AG04449 (cell line): ENCODE measurements at places on chromosomes 11 and 22.

DNA sequence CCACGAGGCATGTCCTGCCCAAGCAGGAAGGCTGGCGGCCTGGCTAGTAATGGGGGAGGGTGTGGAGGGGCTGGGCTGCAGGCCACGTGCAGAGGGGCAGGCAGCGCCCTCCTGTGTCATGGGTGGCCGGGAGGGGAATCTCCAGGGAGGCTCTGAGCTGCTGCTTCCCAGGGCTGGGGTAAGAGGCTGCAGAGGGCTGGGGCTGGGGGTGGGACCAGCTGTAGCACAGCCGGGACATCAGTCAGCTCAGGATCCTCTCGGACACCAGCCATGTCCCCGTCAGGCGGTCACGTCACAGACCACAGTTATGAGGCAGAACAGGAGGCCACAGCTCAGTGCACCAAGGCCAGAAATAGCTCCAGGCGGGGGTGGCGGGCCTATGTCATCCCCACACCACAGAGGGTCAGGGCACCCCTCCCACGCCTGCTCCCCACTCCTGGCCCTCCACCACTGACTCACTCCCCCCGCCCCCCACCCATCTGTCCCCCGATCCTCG is 21.1 kb downstream of the RTN4R start:
- DNase-seq = peak; percentile 10

DNA sequence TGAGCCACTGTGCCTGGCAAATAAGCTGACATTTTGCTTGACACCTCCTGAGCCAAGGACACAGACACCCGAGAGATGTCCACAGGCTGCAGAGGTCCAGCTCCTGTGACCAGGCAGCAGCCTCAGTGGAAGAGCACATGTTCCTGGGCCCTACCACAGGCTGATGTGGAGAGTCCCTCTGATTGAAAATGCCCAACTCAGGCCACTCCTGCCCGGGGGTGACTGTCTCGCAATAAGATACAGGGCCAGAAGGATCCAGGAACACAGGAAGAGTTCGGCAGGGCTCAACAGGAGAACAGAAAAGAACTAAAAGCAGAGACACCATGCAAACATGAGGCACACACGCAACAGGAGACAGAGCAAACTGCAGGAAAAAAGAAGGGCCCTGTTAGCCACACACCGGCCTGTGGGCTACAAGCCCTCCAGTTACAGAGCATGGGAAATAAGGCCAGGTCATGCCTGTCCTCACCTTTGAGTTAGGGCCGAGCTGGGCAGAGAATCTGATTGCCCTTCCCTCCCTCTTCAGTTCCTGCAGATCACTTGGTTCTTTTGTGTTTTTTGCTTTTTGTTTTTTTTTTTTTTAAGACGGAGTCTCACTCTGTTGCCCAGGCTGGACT is 28.3 kb upstream of the MALAT1 start:
- DNase-seq = no peak

DNA sequence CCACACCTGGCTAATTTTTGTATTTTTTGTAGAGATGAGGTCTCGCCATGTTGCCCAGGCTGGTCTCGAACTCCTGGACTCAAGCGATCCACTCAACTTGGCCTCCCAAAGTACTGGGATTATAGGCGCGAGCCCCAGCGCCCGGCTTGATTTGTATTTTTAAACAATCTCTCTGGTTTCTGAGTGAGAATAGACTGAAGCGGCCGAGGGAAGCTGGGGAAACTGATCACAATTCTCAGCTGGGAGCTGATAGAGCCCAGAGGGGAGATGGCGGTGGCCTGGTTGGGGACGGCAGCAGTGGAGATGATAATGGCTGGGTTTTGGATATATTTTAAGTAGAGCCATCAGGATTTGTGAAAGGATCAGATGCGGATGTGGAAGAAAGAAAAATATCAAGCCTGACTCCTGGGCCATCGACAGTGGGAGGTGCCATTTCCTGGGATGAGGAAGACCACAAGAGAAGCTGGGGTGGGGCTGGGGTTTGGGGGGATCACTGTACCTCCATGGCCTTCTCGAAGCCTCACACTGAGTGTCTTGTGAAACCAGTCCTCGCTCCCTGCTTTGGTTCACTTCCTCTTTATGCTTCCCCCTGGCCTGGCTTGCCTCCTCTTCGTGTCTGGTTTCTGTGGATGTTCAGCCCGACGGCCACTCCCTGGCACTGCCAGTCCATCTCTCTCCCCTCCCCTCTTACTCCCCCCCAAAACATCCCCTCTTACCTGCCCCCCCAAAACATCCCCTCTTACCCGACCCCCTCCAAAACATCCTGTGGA is 51.9 kb downstream of the IGLL1 start:
- no peak for DNase-seq

- no peak for DNase-seq
Observed at GRCh38 chr11:45537614-45538013, 127.8 kb downstream of the CHST1 start.

- no peak for DNase-seq
Observed at GRCh38 chr22:37151401-37151800, 1.7 kb upstream of the IL2RB start.

- DNase-seq = no peak
Observed at GRCh38 chr11:17714356-17714854, 5.0 kb upstream of the MYOD1 start.

GRCh38 chr11:132685174-132685611 is 847.1 kb downstream of the OPCML start:
- DNase-seq = peak; percentile 44

DNA sequence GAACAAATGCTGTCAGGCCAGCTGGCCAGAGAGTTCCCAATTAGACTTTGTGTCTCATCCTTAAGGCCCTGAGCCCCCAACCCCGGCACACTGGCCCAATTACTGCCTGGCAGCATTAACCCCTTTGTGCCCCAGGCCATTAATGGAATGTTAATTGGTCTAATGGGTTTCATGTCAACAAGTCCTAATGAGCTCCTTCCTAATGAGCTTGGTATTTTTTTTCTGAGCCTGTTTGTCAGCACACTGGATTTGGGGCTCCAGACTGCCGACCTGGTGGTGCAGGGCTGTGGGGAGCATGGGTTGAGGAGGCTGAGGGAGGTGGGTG is 148.8 kb downstream of the FEZ1 start:
- DNase-seq = no peak

- DNase-seq = no peak
Observed at GRCh38 chr22:25754527-25755202, 12.7 kb downstream of the MYO18B start.

GRCh38 chr22:31128156-31128555 is 5.4 kb downstream of the INPP5J start:
- DNase-seq = no peak

DNA sequence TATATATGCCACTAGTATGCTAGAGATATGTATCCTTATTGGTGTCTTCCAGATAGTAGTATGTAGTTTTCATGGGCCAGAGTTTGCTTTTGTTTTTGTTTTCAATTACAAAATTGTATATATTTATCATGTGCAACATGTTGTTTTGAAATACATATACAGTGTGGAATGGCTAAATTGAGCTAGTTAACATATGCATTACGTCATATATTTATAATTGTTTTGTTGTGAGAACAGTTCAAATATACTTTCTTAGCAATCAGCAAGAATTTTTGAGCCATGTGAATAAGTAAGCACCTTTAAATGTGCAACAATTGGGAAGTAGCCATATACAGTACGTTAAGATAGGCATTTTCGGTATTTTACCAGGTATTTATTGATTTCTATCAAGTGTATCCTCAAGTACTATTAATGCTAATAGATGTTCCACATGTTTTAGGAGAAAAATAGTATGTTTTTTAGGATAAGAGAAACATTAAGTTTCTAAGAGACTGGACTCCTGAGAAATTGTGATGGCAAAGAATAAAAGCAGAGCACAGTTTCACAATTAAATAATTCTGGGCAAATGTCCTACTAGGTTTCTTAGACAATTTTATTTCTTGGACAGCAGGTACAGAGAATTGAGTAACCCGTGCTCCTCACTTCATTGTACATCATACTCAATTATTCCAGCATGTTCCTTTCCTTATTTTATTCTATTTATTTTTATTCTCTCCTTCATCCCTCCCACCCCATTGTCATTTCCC is 60.5 kb upstream of the SLC5A12 start:
- DNase-seq = no peak

- no peak for DNase-seq
Observed at GRCh38 chr22:45838305-45838887, 138.6 kb downstream of the WNT7B start.

DNA sequence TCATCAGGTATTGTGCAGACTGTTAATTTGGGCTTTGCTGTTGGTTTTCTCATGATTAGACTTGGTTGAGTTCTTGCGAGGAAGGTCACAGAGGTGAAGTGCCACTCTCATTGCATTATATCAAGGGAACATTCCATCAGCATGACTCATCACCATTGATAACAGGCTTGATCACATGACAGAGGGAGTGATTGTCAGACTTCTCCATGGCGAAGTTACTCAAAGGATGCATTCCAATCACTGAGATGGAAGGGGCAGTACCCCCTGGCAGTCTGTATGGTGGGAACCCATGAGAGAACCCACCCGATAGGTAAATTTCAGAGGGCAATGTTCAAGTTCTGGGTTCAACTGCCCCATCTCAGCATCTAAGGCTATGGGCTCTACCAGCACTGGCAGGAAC is 19.4 kb upstream of the P2RY2 start:
- DNase-seq = no peak

DNA sequence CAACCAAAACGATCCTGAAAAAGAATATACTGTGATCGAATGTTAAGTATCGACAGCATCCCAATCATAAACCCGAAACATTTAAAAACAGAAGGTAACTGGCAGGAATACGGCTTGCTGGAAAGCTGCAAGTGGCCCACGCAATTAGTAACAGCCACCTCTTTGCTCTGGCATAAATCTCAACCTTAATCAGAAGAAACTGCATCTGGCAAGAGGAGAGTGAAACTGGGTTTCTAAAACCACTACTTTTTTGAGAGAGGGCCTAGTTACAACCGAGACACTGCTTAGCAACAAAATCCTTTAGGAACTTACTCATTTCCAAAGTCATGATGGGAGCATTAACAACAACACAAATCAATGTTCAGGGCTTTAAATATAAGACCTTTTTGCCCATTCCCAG is 7.9 kb downstream of the NCAPD3 start:
- no peak for DNase-seq

- no peak for DNase-seq
Observed at GRCh38 chr22:22386602-22387385, 121.7 kb downstream of the ZNF280B start.

DNA sequence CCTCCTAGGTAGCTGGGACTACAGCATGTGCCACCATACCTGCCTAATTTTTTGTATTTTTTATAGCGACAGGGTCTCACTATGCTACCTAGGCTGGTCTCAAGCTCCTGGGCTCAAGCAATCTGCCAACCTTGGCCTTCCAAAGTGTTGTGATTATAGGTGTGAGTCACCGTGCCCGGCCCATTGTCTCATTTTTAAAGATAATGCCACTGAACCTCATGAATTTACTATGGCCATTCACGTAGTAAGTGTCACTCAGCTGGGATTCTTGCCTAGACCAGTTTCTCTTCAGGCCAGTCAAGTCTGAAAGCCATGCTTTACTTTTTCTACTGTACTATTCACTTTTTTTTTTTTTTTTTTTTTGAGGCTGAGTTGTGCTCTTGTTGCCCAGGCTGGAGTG is 22.4 kb downstream of the DEPDC5 start:
- no peak for DNase-seq

DNA sequence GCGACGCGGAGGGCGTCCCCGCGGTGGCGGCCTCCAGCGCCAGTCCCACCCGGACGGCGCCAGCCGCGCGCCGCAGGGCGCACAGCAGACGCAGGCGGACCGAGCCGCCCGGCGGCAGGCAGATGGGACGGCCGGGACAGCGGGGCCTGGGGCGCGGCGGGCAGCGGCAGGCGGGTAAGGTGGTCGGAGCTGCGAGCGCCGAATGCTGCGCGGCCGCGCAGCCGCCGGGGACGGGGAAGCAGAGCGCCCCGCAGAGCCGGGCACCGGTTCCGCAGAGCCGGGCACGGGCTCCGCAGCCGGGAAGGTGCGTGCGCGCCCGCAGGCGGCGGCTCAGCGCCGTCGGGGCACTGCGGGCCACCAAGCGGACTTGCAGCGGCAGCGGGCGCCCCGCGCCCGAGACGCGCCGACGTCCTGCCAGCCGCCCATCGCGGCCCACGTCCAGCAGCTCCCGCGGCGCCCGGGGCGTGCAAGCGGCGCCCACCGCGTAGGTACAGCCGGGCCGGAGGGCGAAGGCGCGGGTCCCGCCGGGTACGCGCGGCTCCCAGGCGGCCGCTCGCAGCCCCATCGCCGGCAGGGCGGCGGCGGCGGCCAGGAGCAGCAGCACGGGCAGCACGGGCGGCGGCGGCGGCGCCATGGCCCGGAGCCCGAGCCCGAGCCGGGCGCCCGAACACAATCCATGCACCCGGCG is 739 bp downstream of the CELSR1 start:
- DNase-seq = no peak

DNA sequence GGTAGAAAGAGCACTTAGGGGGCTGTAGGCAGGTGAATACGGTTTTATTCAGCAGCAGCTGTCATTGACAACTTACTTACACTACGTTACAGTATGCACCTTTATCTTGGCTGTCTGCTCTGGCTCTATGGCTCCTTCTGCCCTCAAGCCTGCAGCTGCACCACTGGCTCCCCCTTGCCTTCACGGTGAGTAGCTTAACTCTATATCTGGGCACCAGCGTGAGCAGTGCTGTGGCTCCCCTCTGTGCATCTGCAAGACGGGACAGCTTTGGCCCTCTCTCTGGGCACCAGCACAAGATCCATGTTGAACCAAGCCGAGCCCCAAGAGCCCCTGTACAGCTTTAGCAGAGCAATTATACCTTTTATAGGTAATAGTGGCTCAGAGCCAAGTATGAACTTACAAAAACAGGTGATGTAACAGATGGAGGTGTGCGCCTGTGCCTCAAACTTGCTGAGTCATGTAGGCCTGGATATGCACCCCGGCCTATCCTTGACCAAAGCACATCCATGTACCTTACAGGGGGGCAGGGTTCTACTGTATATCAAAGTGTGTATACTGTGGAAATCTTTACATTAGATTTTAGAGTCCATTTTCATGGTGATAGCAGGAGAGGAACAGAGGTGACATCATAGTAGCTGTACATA is 96.9 kb upstream of the CTSC start:
- no peak for DNase-seq

GRCh38 chr22:16967453-16968217 is 40.4 kb downstream of the GAB4 start:
- DNase-seq = no peak

DNA sequence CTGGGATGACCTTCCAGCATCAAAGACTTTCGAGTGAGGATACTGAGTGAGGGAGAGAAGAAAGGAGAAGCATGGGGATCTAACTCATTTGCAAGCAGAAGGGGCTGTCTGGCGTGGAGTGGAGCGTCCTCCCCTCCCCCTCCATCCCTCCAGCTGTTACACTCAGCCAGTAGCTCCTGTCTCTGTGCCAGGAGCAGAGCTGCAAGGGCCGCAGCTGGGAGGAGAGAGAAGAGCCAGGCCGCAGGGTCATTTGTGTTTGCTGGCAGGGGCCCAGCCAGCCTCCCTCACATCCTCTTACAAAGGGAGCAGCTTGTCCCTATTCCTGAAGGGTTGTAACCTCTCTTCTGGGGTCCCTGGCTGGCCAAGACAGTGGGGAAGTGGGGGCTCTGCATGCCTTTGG is 57.9 kb downstream of the NECTIN1 start:
- no peak for DNase-seq

DNA sequence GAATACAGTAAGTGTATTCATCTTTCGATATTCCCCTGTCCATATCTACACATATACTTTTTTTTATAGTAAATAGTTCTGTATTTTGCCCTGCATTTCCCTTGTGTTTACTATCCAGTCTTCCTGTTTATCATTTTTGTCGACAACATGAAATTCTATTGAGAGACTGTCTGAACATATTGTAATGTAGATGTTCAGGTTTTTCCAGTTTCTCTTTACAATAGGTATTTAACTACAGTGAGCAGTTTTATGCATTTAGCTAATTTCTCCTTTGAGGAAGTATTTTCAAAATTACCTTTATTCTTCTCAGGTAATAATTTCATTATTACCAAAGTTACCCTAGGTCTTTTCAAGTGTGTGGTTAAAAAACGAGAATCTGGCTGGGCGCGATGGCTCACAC is 16.7 kb downstream of the PIK3IP1 start:
- no peak for DNase-seq
